ENCODE measurements at places on chromosomes 7 and 10. TPM values are rescaled to one million over a fixed set of nuclear protein-coding genes. Genes with fewer than 3 reads are reported as not detected.

CALN1 gene
- 1.3 TPM for polyA plus RNA-seq

IFIT1B gene
- not detected for polyA plus RNA-seq

PNLIPRP1 gene
- 6,957 TPM for polyA plus RNA-seq

ANXA11 gene
- polyA plus RNA-seq, result 128 TPM

PRSS37 gene
- not detected for polyA plus RNA-seq

CAMK2B gene
- 11.6 TPM for polyA plus RNA-seq

GIMAP2 gene
- polyA plus RNA-seq, result 2.3 TPM

GRID1 gene
- polyA plus RNA-seq, result 0.15 TPM

GSTK1 gene
- polyA plus RNA-seq, result 92.2 TPM

LAMB1 gene
- polyA plus RNA-seq, result 167 TPM
